Stimulated activated CD4-positive, alpha-beta T cell treated with anti-CD3 and anti-CD28 coated beads, Interleukin-12 subunit alpha, Interleukin-12 subunit beta, amount 100 ng/mL, for 4 hours (primary cell): ENCODE measurements at places on chromosomes 1 and 21.
A peak's percentile ranks its signal among the peaks of the same experiment; 100 is the strongest.

GRCh38 chr1:195105773-195106172 lies 1502.5 kb downstream of the KCNT2 start:
- no peak for DNase-seq

DNA sequence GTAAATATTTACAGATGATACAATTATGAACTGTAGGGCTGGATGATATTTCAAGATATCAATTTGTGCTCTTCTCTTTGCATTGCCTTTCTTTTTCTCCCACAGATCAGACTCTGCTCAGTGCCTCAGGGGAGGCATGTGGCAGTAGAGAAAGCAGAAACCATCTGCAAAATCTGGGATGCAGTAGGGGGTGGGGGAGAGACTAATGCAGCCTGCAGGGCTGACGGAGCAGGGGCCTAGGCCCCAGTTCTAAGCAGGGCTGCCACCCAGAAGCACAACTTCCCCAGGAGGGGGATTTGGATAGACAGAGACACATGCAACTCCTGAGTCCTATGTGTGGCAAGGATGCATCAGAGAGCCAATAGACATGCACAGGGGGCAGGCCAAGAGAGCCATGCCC lies 511.6 kb downstream of the SMYD3 start:
- DNase-seq: no peak

- no peak for DNase-seq
Measured at GRCh38 chr1:32893198-32894018, 7.1 kb downstream of the HPCA start.

- no peak for DNase-seq
Measured at GRCh38 chr1:229478852-229479251, 29.3 kb downstream of the NUP133 start.

- DNase-seq: no peak
Measured at GRCh38 chr1:111446967-111447892, 1.8 kb downstream of the WDR77 start.

GRCh38 chr1:12296016-12296415 lies 66.2 kb downstream of the VPS13D start:
- no peak for DNase-seq

GRCh38 chr1:239040523-239040922 lies 345.8 kb upstream of the CHRM3 start:
- no peak for DNase-seq

GRCh38 chr21:20856926-20857325 lies 141.3 kb upstream of the NCAM2 start:
- DNase-seq: no peak

DNA sequence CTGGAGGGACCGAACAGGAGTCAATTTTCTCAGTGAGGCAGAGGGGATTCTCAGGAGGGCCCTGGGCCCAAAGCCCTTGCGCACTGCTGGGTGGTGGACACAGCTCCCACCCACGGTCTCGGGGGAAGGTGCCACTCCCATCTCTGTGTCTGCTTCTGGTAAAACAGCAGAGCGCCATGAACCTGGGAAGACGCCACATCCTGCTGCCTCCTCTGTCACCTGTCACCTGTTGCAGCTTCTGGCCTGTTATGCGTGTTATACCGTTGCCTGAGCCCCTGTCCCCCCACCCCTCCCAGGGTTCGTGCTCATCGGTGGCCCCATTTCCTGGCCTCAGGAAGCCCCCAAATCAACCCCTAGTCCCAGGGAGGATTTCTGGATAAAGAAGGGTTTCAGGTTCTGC lies 125.8 kb upstream of the AJAP1 start:
- no peak for DNase-seq

DNA sequence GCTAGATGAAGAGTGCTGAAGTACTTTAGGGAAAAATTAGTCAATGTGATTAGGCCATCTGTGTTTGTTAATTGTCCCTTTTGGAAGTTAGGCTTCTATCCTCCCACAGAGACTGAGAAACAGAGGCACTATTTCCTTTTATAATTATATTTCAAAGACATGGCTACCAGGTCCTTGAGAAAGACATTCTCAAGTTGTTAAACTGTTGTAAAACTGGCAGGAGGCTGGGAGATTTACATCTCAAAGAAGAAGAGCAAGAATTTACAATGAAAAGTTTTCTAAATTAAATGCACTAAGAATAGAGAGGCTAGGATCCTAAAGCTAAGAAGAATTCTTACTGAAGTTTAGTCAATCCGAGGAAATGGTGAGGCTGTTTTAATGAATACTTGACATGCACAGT lies 74.0 kb upstream of the BRINP3 start:
- DNase-seq: no peak

- DNase-seq: no peak
Measured at GRCh38 chr1:212256369-212256768, 28.8 kb upstream of the PPP2R5A start.

DNA sequence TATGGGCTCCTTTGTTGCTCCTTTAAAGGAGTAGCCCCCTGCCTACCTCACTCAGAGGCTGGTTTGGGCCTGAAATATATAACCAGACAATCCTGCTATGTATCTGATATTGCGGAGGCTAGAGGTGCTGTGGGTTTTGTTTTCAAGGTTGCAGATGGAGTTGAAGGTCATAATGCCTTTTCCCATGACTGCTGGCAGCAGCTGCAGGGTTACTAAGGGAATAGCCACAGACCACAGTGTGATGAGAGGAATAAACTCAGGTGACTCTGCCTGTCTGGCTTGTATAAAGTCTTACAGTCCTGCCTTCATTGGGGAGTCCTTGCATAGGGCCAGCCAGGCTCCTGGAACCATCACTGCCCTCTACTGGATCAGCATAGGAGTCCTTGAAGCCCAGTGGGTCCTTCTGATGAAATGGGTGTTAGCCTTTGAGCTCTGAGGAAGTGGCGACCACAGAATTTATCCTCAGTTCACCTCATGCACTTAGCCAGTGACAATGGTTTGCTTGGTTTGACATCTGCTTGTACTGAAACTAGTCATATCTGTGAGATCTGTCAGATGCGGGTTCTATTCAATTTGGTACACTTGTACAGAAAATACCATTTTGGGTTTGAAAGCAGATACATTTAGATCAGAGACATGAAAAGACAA lies 174.4 kb upstream of the HMCN1 start:
- DNase-seq: peak; percentile 1

GRCh38 chr1:66043186-66043585 lies 250.5 kb downstream of the PDE4B start:
- DNase-seq: no peak

DNA sequence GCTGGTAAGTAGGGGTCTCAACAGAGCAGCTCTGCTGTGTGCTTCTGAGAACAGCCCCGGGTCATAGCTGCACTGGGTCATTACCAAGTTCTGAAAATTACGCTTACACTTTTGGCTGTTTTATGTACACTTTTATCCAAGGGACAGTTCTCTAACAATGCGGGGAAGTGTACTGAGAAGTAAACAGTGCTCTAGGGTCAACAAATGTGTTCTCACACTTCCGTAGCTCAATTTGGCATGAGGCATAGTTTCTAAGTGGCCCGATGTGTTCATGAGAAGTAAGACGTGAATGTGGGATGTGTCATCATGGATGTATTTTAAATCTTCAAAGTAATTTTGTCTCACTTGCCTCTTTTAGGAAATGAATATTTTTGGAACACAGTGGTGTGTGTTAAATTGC lies 10.9 kb upstream of the VAMP3 start:
- no peak for DNase-seq

- no peak for DNase-seq
Measured at GRCh38 chr1:181151378-181152326, 63.2 kb downstream of the IER5 start.

DNA sequence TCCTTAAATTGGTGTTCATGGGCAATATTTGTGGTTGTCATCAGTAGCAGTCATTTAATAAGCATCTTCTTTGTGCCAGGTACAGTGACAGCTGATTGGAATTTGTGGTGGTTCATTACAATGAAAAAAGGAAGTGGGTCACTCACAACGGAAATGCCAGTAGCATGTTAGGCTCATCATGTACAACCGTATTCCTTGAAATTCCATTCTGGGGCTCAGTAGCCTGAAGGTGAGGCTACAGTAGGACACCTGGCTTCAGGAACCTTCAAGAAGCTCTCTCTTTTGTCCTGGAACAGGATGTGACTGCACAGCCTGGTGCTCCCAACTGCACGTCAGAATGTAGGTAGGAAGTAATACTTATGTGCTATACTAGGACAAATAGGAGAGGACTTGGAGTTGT lies 93.9 kb downstream of the ST3GAL3 start:
- DNase-seq: no peak

DNA sequence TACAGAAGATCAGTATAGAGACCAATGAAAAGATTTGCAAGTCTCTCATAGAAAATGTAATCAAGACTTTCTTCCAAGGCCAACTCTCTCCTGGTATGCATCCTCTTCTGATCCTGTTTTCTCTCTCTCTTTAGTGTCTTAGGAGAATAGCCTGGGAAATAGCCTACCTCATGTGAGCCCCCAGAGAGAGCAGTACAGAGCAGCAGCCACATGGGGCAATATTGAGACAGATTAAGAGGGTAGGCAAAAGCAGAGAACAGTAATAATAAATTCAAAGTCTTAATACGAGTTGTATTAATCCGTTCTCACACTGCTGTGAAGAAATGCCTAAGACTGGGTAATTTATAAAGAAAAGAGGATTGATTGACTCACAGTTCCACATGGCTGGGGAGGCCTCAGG lies 61.4 kb downstream of the RNASEL start:
- DNase-seq: no peak

DNA sequence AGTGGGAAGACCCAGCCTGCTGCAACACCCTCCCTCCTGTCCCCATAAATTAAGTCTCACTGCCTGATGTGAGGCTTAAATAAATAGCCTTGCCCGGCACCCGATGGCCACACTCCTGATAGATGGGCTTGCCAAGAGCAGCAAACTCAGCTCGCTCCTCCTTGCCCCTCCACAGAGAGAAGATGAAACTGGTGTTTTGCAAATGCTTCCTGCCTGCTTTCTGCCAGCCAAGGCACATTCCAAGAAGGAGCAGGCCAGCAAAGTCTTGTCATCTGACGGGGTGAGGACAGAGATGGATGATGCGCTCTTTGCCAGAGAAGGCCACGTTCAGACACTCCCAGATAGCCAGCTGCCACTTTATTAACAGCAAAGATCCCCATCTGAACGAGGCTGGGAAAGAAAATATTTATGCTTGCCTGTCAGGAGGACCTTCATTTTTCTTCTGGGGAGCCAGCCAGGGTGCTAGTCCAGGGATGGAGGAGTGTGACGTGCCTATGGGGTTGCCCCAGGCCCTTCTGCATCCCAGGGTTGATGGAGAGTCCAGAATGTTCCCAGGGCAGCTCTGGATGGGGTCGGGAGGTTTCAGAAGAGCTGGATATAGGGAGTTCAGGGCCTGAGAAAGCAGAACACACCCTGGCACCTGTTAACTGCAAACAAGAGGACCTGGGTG lies 265.4 kb downstream of the FOXD2 start:
- no peak for DNase-seq

DNA sequence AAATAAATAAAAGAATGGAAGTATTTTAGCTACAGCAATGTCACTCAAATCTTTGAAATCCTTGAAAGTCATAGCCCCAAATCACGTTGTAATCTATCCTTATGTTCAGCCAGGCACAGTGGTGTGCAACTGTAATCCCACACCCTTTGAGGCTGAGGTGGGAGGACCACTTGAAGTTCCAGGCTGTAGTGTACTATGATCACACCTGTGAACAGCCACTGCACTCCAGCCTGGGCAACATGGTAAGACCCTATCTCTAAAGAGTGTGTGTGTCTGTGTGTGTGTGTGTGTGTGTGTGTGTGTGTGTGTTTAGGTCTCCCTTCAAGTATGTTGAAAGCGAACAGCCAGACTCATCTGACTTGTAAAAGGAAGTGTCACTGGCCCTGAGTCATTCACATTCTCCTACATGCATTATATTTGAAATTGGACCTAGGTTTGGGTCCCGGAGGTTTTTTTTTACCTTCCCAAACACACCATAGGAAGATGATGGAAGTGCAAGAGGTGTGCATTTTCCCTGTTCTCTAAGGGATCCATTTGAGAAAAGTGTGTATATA lies 50.1 kb downstream of the ZNF281 start:
- no peak for DNase-seq

DNA sequence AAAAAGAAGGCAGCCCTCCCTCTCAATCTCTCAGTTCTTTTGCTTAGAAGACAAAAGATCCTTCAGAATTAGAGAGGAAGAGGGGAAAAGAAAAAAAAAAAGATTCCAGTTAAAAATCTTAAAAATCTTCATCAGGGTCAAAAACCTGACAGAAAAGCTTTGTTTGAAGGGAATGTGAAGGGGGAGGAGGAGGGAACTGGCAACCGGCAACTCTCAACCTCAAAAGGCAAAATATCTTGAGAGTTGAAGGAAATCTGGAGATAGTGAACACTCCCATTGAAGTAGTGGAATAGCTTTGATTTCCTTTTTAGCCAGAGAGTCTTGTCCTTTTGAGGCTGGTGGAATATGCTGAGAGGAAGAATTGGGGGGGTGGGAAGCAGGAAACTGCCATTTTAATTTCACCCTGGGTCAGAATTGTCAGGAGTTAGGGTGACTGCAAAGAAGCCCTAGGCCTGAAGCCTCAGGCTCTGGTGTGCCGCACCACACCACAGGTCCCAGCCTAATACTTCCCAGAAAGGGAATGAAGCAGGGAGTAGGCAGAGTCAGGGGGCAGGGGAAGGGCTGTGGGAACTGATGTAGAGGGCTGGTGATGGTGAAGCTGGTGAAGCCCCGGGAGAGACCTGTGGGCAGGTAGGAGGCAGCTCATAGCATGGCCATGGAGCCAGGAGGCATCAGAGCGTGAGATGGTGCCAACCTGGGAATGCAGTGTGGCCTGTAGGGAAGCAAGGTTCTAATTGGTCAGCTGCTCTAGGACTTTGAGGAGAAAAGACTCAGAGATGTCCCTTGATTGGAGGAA lies 24.6 kb downstream of the KIRREL1 start:
- DNase-seq: no peak

DNA sequence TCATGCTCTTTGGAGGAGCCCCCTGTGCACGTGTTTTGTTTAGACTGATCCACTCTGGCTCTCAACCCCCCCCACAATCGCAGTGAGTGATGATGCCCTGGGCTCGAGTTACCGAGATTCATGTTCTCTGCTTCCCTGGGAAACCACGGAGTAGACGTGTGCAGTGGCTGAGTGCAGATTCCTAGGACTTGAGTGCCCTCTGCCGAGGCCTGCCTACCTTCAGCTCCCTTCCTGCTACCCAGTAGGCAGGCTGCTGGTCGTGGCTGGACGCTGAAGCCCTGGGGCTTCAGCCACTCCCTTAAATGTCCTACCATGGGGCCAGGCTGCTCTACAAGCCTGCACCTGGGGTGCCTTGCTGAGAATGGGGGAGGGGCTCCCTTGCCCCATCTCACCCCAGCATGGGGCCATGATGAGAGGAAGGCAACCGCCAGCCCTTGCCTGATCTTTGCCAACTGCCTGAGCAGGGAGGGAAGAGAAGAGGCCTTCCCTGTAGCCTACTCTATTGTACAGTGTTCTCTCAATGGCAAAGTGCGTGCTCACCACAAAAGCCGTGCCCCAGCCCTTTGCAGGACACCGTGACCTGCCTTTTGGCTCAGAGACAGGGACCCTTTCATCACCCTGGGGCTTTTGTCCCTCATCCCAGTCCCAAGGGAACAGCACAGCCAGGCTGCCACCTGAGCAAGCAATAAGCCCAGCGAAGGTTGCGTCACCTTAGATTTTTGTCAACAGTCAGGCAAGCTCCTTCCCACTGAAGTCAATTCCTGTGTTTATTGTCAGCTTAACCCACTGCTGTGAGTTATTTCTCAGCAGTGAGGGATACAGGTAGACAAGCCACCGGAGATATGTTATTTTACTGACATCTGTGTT lies 4.1 kb upstream of the GRIK3 start:
- DNase-seq: no peak
